ENCODE measurements at places on chromosomes 1 and 21.

GRCh38 chr21:45747233-45747766 is 103.8 kb downstream of the PCBP3 start:
- no peak for DNase-seq

DNA sequence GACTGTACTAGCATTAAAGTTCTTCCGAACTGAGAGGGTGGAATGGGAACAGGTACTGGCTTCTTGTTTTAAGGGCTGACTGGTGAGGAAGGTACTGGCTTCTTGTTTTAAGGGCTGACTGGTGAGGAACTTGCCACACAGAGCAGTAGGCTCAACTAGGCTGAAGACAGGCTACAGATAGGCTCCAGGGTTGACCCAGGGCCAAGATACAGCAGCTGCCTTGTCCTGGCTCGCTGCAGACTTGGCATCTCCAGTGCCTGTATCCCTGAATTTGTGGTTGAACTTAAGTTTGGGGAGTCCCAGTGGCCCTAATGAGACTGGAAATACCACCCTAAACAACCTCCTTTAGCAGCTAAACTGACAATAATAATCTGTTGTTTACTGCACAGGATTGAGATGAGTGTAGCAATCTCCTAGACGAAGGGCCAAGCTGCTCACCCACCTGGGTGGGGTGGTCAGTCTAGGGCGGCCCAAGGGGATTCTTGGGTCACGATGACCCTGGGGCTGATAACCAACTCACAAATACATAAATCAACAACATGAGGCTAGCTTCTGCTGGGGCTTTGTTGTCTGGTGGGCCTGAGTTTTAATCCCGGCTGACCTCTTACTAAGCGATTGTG is 227.1 kb downstream of the DISC1 start:
- DNase-seq, result no peak

DNA sequence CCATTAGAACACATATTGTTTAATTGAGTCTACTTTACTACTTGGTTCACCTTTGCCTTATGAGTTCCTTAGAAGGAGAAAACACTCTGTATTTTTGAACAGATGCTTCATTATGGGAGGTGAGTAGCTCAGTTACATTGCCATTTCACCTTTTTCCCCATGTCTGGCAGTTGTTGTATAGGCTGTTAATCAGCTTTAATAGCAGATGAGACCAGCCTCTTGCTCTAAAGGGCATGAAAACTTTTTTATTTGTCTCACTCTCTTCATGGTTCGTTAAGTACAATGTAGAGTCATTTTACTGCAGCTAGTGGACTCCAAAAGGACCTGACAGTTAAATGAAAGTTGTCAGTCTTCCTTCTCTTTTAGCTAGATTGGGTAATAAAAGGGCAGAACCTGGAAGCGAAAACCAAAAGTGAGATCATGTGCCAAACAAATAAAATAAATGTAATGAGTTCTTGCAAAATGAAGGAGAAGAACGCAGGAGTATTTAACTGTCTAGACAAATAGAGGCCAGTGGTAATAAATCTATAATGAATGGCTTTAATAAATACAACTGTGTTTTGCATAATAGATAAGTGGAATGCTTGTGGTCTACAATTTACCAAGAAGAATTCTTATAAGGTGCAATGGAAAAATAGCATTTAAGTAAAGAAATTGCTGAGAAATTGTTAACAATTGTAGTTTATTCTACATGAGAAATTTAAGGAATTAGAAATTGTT is 180.0 kb upstream of the NEGR1 start:
- no peak for DNase-seq

DNA sequence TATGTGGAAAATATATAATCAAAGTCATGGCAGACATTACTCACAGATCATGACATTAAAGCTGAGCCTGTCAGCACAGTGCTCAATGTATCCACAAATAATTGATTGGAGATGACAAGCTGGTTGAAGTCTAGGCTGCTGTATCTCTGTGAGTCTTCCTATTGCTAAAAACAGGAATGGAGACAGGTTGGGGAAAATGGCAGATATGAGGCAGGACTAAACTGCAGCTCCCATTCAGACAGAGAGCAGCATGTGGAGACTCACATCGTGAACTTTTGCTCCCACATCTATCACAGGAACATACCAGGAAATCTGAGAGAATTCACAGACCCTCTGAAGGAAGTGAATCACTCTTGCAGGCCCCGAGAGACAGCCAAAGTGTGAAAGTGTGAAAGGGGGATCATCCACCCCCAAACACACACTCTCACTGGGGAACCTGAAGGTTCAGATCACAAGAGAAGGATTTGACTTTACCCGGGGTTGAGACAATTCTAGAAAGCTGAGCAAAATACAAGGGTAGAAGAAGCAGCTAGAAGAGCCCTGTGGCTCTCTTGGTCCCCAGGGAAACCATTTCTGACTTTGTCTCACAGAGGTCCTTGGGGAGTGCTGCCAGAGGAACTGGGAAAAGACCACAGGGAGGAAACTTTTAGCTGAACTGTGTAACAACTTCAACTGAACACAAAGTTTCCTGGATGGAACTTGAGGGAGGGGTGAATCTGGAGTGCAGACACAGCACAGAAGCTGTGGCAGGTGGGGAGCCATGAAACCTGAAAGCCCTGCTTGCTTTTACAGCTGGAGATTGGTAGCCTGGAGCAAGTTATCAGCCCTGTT is 173.4 kb downstream of the S1PR1 start:
- DNase-seq, result no peak

DNA sequence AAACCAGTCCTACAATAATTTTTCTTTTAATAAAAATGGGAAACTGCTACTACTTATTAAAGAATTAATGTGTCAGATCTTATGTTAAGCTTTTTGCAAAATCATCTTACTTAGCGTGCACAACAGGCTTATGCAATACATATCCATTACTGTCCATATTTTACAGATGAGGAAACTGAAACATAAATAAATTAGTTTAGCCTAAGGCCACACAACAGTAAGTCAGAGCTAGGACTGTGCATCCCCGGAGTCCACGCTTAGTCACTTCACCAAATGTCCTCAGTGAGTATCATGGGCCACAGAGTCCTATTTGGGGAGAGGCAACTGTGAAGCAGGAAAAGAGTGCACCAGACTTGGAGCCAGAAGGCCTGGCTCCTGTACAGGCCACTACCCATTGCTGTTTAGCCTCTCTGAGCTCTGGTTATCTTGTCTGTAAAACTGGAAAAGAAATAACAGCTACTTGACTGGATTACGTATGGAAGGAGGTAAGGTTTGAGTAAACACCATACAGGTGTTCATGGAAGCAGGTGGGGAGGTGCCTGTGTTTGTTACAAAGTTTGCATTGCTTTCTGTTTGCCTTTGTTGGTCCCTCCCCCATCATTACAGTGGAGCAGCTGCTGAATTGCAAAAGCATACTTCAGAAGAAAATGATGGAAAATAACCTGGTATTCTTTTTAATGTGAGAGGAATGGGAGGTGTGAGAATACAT is 192.8 kb downstream of the FCRL5 start:
- DNase-seq, result peak; percentile 94

DNA sequence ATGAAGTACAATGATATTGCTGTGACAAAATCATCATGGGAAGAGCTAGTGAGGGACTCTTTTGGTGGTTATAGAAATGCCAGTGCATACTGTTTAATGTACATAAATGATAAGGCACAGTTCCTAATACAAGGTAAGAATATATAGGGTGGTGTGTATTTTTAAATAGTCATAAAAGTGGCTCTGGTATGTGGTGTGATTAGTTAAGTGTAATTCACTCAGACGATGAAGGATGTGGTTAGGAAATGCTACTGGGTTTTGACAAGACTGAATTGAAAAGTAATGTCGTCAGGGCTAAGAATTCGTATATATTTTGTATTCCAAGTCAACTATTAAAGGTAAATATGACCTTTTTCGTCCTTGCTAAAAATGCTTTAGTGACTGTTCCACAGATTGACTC is 101.7 kb downstream of the USP25 start:
- DNase-seq, result no peak

GRCh38 chr1:94614996-94615395 is 73.4 kb upstream of the F3 start:
- DNase-seq, result no peak

DNA sequence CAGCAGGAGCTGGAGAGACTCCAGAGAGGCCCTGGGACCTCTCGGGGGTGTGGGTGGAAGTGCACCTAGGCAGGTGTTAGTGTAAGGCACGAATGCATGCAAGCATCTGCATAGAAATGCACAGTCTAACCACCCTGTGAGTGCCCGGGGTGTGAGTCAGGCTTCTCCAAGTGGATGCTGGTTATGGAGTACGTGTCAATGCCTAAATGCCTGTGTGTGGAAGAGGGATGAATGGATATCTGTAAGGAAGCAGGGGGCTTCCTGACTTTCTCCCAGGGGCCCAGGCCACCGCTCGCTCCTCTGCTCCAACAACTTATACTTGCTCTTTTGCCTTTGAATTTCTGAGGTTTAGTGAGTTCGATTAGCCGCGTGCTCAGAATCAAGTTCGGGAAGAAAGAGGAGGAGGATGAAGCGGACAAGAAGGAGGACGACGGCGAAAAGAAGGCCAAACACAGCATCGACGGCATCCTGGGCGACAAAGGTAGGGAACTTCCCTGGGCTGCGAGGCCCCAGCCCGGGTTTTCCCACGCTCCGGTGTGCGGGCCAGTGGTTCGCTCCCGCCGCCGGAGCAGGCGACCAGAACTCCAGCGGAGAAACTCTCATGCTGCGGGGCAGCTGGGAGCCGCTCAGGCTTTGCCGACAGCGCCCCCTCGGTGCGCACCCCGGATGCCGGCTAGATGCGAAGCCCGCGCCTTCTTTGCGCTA is 5.4 kb downstream of the PAX7 start:
- no peak for DNase-seq

- no peak for DNase-seq
These were observed 3.5 kb upstream of the ST3GAL3 start for GRCh38 chr1:43703836-43704235.

- DNase-seq, result no peak
These were observed 70.4 kb downstream of the MEGF6 start for GRCh38 chr1:3540876-3541275.

DNA sequence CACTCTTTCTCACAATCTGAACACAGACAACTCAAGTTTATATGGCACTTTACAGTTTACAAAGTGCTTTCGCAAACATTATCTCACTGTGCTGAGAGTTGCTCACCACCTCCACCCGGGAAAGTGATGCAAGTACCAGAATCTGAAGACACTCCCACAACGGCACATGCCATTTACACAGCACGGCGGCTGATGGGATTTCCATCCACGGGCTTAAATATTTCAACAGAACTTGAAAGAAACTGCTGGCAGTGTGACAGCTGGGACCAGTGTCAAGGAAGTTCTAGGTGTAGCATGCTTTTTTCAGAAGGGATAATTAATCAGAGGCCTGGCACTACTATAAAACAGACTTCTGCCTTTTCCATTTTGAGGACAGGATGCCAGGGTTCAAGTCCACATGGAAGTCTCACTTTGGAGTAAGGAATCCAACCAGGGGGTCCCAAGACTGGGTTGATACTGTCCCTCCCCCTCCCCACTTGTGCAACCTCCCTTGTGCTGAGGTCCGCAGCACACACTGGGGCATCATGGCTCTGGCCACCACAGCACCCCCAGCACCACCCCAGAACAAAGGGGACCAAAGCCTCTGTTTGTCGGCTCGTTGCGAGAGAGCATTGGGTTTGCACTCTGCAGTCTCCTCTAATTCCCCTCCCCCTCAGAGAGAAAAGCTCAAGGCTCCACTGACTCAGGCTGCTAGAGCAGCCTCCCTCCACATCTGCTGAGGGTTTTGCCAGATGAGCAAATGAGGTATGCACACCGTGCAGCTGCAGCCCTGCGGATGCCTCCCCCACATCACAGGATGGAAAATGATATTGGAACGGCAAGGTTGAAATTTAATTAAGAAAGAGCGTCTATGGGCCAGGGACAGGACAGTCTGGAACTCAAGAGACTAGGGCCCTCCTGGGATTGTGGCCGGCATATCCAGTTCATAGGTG is 154.9 kb downstream of the TGFBR3 start:
- no peak for DNase-seq

DNA sequence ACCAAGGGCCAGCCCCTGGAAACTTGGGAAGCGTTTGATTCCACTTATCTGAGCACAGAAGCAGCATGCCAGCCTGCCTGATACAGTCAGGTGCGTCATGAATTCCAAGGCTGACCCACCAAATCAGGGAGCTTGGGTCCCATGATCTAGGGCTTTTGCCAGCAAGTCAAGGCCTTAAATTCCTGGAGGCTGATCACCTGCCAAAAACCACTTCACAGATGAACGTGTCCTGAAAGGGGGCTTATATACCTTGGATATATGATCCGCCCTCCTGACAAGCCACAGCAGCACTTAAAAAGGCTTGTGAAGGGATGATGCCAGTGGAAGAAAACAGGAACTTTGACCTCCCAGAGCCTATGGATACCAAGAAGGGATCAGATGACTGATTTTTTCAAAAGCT is 24.0 kb upstream of the CLIC6 start:
- no peak for DNase-seq

GRCh38 chr1:21042929-21043605 is 133.6 kb downstream of the EIF4G3 start:
- DNase-seq, result no peak

DNA sequence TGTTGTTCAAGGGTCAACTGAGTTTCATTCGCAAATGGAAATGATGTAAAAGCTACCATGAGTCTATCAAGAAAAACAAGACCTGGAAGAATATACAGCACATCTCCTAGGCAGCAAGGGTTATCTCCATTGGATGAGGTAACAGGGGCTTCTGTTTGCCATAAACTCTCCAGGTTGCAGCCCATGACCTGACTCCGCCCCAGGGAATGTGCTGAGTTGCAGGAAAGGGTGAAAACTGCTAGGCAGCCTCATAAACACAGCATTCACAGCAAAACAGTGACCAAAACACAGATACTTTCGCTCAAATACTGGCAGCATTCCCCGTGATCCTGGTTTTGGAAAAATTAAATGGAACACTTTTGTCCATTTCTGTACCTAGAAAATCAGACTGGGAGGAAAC is 20.2 kb upstream of the ACTA1 start:
- no peak for DNase-seq

DNA sequence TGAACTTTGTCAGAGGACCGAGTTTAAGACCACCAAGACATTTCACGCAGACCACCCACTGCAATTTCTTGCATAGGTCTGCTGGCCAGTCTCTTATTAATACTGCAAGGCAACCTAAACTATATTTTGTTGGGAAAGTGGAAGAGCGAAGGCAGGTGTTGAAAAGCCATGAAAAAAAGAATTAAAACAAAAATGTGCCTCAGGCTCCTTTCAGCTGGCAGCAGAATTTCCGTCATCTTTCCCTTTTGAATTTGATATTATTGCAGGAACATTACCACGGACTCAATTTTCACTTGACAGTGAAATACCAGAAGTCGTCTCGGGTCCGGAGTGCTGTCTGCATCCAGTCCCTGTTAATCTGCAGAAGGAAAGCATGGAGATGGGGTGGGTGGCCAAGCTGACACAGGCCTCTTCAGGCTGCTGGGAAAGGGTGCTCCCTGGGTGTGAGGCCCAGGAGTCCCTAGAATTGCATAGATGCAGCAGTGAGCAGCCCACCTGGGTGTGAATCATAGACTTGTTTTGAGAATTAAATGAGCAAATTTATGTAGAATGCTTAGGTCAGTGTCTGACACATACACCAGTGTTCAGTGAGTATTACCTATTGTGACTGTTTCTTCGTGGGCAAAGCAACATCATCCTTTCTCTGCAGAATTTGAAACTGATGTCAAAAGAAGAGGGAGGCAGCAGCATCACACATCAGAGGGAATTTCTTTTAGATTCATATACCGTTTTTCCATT is 150.7 kb downstream of the PBX1 start:
- DNase-seq, result no peak

Data from NCI-H510A (cell line).